Aorta (tissue), 5 donors: ENCODE measurements at places on chromosomes 5 and 9. TPM values are rescaled to one million over a fixed set of nuclear protein-coding genes. Genes with fewer than 3 reads are reported as not detected.

ADAMTS6 gene
- 7.1 TPM for total RNA-seq

IL4 gene
- not detected for total RNA-seq

FOXD4L3 gene
- not detected for total RNA-seq

PCDHGA5 gene
- total RNA-seq = 7.5 TPM

SMARCA2 gene
- 265 TPM for total RNA-seq

BOD1 gene
- 39.5 TPM for total RNA-seq

NEURL1B gene
- total RNA-seq = 46.1 TPM

PCDHB14 gene
- 7.5 TPM for total RNA-seq

BRD9 gene
- 38.2 TPM for total RNA-seq

MYOZ3 gene
- 14.1 TPM for total RNA-seq

TAF11L9 gene
- total RNA-seq = not detected

AK8 gene
- total RNA-seq = 0.71 TPM

SYK gene
- total RNA-seq = 15.0 TPM
